Left hindlimb (tissue), 1 donor: ENCODE measurements at places on chromosomes 3 and 15.

- DNase-seq, result no peak
Observed at GRCh38 chr15:51025454-51025846, 69.3 kb downstream of the TNFAIP8L3 start.

GRCh38 chr15:63509955-63510940, 5.9 kb downstream of the USP3 start:
- no peak for DNase-seq

- DNase-seq, result peak; percentile 37
Observed at GRCh38 chr3:50316657-50317242, 5.8 kb downstream of the HYAL2 start.

DNA sequence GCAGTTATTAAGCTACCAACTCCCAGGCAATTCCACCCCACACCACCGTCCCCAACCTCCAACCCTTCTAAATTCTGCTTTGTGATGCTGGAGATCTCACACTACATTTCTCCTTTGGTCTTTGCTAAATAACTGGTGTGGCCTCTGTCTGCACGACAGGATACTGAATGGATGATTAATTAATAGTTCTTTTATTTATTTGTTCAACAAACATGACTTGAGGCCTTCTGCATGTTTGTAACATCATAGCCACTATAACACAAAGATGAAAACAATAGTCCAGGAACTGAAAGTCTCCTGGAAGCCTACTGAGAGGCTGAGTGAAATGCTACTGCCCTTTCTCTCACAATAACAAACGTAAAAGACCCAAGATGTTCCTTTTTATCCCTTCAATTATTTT, 609.5 kb upstream of the UBE2E2 start:
- DNase-seq, result no peak

- no peak for DNase-seq
Observed at GRCh38 chr15:67920524-67921240, 80.8 kb upstream of the RNU6-1 start.

GRCh38 chr3:109728861-109729494, 391.6 kb upstream of the DPPA4 start:
- no peak for DNase-seq

GRCh38 chr15:68417897-68418296, 14.1 kb downstream of the ITGA11 start:
- DNase-seq, result no peak

GRCh38 chr15:52290329-52290728, 5.3 kb downstream of the MYO5C start:
- DNase-seq, result no peak

DNA sequence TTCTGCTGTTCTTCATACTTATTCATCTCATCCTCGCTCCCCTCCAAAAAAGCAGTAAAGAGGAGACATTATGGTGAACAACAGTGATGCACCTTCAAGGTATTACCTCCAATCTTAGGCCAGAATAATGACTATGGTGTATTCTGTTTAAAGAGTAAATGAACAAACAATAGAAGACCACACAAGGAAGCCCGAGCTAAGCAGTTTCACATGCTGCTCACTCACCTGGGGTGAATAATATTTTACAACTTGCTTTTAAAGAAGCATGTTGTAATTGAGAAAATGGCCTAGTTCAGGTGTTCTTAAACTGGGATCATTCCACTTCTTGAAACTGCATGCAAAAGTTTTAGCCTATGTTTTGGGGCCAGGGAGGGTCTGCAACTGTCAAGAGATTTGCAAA, 581.2 kb downstream of the FOXP1 start:
- DNase-seq, result no peak

DNA sequence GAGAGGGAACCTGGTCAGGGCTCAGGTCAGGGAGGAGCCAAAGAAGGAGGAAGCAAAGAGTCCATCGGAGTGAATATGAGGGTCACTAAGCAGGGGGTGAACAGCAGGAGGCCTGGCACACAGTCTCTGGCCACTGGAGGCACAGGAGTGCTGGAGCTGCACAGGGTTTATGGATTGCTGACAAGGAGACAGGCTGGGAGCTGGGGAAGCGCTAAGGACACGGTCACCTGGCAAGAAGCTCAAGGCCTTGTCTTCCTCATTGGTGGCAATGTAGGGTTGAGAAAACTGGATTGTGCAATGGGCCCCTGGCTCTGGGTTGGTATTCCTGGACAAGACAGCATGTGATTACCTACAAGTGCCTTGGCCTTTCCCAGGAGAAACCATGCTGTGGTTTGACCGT, 5.8 kb upstream of the CAMP start:
- no peak for DNase-seq

DNA sequence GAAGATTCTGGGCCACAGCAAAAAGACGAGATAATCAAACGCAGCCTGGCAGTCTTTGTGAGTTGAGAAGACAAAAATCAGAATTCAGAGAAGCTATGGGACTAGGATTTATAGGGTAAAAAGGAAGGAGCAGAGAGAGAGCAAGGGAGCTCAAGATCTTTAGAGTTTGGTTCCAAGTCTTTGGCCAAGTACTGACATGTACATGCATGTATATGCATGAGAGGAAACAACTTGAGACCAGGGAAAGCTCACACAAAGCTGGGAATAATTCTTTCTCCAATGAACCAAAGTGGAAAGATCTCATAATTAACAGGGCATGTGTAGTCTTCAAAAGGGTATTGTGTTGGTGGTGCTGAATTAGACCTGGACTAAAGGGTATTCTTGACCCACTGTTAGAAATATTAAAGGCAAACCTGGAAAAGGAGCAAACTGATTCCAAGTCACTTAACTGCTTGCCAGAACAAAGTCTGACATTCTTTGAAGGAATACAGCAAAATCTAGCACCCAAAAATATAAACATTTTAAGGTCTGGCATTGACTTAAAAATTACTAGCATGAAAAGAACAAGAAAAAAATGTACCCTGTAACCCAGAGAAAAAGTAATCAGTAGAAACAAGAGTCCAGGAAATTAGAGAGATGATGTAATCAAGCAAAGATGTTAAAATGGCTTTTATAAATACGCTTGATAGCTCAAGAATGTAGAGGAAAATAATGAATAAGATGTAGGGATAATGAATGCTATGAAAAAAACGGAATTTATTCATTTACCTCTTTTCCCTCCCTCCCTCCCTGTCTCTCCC, 226.0 kb upstream of the CGNL1 start:
- no peak for DNase-seq

- no peak for DNase-seq
Observed at GRCh38 chr15:35557544-35557943, 11.6 kb upstream of the DPH6 start.

- DNase-seq, result no peak
Observed at GRCh38 chr3:155791190-155791589, 14.9 kb downstream of the C3orf33 start.

DNA sequence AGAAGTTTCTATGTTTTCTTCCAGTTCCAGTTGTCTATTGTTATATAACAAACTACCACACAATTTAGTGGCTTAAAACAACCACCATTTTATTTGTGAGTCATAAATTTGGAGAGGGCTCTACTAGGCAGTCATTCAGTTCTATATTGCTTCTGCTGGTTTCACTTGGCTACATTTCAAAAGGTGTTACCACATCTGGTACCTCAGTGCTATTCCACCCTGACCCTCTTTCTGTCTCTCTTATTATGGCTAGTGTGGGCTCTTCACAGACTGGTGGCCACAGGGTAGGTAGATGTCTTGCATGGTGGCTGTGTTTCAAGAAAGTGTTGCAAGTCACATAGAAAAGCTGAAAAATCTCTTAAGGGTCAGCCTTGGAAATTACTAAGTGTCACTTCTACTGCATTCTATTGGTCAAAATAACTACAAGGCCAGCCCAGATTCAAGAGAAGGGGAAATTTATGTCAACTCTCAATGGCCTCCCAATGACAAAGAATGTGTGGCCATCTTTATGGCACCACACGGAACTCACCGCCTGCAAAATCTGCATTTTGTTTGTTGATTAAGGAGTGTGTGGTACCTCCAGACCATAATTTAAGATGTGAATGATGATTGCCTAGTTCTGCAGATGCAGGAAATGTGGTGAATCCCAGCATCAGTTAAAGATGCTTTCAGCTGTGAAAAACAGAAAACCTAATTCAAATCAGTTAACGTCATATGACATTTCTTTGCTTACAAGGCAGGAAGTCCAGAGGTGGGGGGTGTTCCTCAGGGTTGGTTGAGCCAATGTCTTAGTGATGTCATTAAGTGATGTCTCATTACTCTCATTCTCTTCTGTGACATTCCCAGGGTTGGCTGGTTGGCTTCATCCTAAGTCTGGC, 105.8 kb upstream of the RASGRP1 start:
- DNase-seq, result no peak

GRCh38 chr3:170889630-170890029, 18.8 kb downstream of the EIF5A2 start:
- DNase-seq, result no peak

- no peak for DNase-seq
Observed at GRCh38 chr15:63250312-63250965, 27.0 kb upstream of the APH1B start.

DNA sequence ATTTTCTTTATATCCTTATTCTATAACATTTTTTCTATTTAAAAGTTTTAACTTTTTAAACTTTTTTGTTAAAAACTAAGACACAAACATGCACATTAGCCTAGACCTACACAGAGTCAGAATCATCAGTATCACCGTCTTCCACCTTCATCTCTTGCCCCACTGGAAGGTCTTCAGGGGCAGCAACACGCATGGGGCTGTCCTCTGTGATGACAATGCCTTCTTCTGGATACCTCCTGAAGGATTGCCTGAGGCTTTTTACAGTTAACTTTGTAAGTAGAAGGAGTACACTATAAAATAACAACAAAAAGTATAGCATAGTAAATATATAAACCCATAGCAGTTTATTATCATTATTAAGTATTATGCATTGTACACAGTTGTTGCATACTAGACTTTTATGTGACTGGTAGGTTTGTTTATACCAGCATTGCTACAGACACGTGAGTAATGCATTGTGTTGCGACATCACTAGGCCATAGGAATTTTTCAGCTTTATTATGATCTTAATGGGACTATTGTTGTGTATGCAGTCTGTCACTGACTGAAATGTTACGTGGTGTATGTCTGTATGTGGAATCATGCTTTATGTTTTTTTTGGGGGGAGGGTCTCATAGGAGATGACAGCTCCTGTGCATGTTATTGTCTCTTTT, 18.2 kb downstream of the ATP1B3 start:
- DNase-seq, result no peak

DNA sequence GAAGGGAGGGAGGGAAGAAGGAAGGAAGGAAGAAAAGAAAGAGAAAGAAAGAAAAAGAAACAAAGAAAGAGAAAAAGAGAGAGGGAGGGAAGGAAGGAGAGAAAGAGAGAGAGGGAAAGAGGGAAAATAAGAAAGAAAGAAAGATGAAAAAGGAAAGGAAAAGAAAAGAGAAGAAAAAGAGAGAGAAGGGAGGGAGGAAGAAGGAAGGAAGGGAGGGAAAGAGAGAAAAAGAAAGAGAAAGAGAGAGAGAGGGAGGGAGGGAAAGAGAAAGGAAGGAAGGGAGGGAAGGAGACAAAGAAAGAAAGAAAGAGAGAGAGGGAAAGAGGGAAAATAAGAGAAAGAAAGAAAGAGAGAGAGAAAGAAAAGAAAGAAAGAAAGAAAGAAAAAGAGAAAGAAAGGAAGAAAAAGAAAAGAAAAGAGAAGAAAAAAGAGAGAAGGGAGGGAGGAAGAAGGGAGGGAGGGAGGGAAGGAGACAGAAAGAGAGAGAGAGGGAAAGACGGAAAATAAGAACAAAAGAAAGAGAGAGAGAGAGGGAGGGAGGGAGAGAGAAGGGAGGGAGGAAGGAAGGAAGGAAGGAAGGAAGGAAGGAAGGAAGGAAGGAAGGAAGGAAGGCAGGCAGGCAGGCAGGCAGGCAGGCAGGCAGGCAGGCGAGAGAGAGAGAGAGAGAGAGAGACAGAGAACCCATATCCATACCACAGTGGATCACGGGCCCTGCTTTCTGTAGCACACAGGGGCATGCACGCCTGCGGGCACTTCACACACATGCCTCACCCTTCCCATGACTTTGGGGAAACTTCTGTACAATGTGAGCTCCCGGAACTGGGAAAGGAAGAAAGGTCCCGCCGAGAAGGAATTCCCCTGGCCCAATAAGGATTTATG, 52.5 kb downstream of the ADCY5 start:
- DNase-seq, result no peak

DNA sequence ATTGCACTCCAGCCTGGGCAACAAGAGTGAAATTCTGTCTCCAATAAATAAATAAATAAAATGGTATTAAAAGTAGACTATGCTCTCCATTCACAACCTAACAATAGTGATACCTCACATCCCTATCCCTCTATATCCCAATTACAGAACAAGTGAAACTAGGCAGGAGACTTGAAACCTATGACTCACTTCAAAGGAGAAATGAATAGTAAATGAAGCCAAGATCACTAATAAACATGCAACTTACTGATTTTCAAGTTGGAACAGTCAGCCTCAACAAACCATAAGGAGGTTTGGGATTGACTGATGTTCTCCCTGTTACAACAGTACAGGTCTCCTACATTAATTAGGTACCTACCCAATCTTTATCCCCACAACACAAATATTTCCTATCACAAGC, 103.4 kb downstream of the GSK3B start:
- no peak for DNase-seq

DNA sequence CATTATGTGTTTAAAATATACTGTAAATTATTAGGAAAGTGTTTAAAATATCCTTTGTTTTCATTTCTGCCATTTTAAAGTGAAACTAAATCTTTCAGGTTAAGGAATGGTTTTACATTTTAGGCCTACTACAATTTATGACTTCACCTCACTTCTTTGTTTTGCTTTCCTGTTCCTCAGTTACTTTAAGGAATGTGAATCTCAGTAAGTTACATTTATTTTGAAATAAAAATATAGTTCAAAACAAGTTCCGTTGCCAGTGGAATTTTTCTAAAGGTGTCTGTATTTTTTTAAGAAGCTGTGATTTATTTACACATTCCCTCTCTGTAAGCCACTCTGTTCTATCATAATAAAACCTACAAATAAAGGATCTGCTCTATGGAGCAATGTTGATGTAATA, 630.9 kb upstream of the AGTR1 start:
- no peak for DNase-seq

DNA sequence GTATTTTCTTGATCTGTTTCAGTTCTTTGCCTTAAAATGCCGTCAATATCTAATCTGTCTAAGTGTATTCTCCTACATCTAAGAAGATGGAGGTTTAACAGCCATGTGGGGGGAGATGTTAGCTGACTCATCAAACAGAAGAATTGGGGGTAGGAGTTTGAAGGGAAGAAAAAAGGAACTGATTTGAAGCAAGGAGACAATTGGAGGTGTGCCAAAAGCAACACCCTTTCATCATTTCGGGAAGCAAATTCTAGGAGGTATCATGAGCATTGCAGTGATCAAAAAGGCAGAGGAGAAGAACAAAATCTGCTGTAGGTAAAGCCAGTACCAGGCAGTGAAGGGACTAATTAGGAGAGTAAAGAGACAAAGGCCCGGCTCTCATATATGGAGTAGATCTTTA, 337.3 kb upstream of the TBC1D5 start:
- DNase-seq, result no peak

DNA sequence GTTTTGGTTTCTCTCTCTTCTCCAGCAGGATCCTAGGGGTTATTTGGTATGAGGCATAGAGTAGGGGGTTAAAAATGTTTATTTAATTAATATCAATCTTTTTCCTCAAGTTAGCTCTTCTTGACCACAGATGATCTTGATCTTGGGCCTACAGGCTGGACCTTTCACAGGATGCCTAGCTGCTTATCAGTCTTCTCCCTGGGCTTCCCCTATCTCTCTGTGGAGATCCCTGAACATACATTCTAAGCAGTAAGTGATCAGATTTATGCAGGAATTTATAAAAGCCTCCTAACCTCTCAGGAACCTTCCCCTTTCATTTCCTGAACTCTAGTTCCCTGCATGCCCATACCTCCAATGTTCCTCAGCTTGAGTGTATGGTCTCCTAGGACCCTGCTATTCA, 428.3 kb downstream of the TBC1D5 start:
- no peak for DNase-seq

GRCh38 chr15:93063262-93063671, 25.7 kb downstream of the RGMA start:
- peak; percentile 31 for DNase-seq
